ENCODE measurements at places on chromosomes 16 and 17. TPM values are rescaled to one million over a fixed set of nuclear protein-coding genes. Genes with fewer than 3 reads are reported as not detected.

DNA sequence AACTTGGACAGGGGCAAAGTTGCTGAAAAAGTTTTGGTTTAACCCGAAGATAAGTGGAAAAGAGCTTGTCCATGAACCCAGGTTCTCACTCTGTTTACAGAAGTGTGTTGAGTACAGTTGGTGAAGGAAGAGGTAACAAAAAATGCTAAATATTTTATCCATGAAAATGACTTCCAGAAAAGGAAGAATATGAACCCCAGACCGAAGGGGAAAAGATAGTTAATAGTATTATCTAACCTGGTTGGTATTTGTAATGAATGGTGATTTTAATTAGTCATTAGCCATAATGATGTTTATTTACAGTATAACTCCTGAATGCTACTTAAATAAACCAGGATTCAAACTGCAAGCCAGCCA, 574 bp upstream of the TMEM106A start:
- ATAC-seq = no peak

GRCh38 chr17:66460558-66460957, 158.1 kb downstream of the PRKCA start:
- ATAC-seq = no peak

- ATAC-seq = no peak
These were observed 9.5 kb downstream of the CD300LB start for GRCh38 chr17:74521701-74522201.

GRCh38 chr16:85759136-85759535, 8.2 kb upstream of the C16orf74 start:
- no peak for ATAC-seq

DNA sequence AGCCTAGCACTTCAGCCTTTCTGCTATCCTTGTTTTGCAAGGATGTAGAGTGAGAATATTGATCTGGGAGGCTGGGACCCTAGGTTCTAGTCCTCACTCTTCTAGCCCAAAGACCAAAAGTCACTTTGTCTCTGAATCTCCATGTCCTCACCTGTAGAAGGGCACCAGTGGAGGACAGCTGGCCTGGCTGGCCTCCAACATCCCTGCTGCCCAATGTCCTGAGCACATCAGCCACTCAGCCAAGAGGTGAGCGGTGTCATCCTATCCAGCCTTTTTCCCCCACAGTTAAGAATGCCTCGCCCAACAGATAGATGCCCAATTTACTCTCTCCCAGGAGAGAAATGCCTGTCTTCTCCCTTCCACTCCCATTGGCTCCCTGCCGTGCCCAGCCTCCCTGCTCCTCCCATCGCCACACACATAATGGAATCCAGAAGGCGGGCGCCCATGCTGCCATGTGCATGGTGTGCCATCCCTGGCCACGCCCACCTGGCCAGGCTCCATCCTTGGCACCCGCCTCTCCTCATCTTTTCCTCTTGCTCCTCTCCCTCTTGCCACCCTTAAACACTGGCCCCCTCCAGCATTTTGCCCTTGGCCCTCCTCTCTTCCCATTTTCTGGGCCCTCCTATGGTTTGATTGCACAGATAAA, 157.3 kb upstream of the SDK2 start:
- ATAC-seq = no peak

- no peak for ATAC-seq
These were observed 15.6 kb downstream of the SLFN12 start for GRCh38 chr17:35416659-35417058.

- ATAC-seq = no peak
These were observed 9.4 kb downstream of the CRYBA1 start for GRCh38 chr17:29255926-29256522.

Gene CEMP1
- not detected for total RNA-seq

Gene SALL1
- not detected for total RNA-seq

Gene NDE1
- 60.5 TPM for total RNA-seq

Gene MYLK3
- 0.31 TPM for total RNA-seq

Gene CIAO3
- total RNA-seq = 46.7 TPM

Gene SLC38A8
- not detected for total RNA-seq
